Stimulated activated CD8-positive, alpha-beta memory T cell treated with anti-CD3 and anti-CD28 coated beads, Interleukin-15, amount 100 ng/mL, for 48 hours (primary cell): ENCODE measurements at places on chromosomes 7 and 10.

- DNase-seq: no peak
Observed at GRCh38 chr7:146654048-146654447, 537.4 kb downstream of the CNTNAP2 start.

GRCh38 chr10:86972613-86973380 lies 4.5 kb downstream of the ADIRF start:
- no peak for DNase-seq

- DNase-seq: no peak
Observed at GRCh38 chr10:46548498-46549090, 7.9 kb downstream of the GPRIN2 start.

DNA sequence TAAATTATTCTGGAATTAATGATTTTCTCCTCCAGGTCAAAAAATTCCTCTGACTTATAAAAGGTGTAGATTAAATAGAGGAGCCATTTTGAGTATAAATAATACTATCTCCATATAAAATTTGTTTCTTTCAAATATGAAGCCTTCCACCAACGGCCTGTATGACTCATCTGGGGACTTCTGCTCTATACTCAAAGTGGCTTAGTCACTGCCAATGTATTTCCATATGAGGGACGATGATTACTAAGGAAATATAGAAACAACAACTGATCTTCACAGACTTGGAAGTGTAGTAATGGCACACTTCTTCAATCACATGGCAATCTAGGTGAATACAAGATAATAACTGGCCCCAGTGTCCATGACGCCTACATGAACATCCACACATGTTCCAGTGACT lies 335.6 kb upstream of the HGF start:
- DNase-seq: no peak

GRCh38 chr7:78280276-78280675 lies 481.7 kb downstream of the PHTF2 start:
- DNase-seq: no peak

GRCh38 chr10:93894516-93895378 lies 969 bp downstream of the SLC35G1 start:
- no peak for DNase-seq

DNA sequence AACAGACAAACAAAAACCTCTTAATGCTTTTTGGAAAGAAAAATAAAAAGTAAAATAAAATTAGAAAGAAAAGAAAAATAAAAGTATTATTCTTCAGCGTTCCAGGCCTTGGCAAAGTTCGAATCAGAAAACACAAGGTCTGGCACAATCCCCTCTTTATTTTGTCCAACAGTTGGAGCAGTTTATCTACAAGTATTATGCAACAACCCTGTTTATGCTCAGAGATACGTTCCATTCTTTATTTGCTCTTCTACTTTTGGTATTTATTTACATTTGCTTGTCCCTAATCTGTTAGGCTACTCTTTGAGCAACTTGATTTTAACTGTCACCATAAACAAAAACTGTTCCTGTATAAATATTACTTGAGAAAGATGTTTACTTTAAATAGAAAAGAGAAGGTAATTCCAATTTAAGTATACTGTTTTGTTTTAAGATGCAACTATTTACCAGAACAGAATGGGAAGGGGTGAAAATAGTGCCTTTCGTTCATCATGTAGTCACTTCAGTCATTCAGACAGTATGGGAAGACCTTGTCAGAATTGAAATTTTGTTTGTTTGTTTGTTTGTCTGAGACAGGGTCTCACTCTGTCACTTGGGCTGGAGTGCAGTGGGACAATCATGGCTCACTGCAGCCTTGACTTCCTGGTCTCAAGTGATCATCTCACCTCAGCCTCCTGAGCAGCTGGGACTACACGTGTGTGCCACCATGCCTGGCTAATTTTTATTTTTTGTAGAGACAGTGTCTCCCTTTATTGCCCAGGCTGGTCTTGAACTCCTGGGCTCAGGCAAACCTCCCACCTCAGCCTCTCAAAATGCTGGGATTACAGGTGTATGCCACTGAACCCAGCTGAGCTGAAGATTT lies 5.7 kb downstream of the PDK4 start:
- no peak for DNase-seq

DNA sequence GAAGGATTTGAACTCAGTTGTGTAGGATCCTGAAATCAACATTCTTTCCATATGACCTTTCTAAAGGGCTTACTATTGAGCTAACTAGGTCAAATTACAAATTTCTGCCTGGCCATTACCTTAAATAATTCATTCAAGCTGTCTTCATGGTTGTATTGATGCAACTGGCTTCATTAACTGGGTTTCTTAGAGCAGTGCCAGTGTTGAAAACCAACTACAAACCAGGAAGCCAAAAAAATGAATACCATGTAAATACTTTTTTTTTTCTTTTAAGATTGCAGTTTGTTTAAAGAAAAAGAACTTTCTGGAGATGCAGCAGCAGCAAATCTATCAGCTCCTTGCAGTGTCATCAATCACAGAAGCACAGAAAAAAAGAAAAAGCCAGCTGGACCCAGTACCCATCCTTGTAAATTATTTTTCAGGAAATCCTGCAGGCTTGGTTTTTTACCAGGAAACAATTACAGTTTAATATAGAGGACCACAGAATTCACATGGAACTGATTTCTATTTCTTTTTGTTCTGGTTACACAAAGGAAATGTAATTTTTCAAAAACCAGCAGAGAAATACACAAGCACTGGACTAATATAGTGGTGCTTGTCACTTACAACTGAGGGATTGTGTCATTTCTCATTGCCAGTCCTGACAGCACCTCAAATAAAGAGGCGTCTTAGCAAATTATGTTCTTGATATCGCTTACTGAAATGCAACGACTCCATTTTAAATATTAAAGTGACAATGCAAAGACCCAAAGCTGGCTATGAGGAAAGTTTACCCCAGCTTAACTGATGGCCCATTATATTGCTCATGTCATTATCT lies 131.9 kb downstream of the TMEM26 start:
- DNase-seq: no peak

GRCh38 chr7:14793151-14793550 lies 109.4 kb downstream of the DGKB start:
- DNase-seq: no peak

GRCh38 chr7:47710201-47710935 lies 128.5 kb upstream of the TNS3 start:
- no peak for DNase-seq

DNA sequence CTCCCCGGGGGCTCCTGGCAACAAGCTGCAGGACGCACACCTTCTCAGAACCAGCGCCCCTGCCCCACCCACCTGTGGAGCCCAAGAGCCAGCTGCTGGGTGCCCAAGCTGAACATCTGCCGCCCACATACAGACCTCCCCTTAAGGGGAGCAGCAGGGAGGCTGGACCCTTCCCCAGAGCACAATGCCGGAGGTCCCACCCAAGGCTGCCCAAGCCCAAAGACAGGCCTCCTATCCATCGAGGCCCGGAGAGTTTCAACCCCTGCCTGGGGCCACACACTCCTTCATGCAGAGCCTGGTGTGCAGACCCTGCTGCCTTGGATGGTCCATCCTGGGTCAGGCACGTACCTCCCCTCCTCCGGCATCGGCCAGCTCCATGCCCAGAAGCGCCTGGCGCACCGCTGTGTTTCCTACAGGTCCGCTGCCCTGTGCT lies 48.7 kb downstream of the VIPR2 start:
- no peak for DNase-seq

- DNase-seq: no peak
Observed at GRCh38 chr7:68309806-68310205, 1288.5 kb upstream of the AUTS2 start.

DNA sequence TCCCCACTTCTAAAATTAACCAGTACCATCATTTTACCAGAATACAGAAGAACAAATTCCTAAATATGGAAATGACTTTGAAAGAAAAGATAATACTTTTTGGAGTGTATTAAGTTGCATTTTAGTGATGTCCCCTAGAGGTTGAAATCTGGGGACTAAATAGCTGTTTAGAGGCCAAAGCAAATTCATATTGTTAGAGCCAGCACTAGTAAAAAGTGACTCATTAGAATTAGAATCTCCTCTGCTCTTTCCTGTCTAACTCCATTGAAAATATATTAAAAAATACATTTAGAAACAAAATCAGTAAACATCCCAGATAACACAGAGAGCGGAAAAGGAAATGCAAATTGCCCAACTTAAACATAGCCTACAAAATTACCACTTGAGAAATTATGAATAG lies 1189.6 kb upstream of the C7orf33 start:
- DNase-seq: no peak

GRCh38 chr10:119425102-119425880 lies 117.2 kb downstream of the RGS10 start:
- no peak for DNase-seq

GRCh38 chr7:70426249-70426880 lies 705.6 kb upstream of the GALNT17 start:
- DNase-seq: no peak

DNA sequence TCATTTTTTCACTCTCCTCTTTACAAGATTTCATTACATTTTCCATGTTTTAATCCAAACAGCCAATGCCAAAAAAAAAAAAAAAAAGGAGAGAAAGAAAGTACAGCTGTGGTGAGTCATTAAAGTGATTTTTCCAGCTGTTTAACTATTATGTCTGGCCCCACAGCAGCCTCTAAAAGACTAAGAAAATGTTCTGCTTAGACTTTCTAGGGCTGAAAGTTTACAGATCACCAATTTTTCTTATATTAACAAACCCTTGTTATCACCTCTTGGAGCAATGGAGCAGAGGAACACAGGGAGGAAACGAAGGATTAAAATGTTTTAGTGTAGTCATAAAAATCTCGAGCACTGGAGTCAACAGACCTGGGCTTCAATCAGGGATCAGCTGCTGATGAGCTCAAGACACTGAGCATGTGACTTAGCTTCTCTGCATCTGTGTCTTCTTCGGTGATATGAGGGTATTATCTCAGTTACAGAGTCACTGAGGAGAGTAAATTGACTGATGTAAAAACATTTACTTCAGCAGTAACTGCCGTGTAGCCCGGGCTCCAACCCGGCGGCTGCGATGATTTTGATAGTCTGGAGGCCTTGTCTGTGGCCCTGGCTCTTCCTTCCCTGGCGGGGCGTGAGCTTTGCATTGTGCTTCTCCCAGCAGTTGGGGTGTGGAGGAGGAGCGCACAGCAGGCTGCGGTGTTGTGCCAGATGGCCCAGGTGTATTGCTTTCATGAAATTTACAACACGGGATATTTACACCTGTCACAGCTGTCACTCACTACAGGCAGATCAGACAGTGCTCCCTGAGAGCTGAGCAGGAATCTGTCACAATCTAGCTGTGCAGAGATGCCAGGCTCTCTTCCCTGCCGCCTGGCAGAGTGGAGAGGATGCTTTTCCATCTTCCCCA lies 298.3 kb upstream of the FZD8 start:
- DNase-seq: no peak

DNA sequence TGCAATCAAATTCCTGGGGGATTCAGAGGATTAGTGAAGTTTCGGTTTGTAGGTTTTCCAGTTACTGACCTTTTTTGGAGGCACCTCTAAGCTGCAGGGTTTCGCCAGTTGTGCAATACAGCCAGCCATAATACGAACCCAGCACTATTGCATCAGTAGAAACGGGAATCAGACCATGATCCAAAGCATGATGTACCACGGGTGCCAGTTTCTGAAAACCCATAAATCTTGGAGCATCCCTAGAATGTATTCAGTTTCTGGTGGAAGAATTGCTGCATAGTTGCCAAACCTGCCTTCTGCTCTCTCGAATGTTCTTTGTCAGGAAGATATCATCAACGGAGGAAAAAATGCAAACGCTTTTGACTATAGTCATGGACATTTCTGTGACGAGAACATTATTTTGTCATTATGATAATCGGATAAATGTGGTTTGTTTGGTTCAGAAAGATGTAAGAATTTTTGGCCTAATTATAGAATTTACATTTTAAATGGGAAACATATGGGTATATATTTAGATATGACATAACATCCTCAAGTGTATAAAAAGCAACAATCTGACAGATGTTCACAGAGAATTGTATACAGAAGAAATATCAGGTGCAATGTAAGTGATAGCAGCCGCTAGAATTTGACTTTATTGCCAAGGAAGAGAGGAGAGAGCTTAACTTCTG lies 186.2 kb upstream of the PRKCQ start:
- DNase-seq: no peak

- DNase-seq: no peak
Observed at GRCh38 chr7:122674502-122674901, 24.4 kb downstream of the RNF133 start.

DNA sequence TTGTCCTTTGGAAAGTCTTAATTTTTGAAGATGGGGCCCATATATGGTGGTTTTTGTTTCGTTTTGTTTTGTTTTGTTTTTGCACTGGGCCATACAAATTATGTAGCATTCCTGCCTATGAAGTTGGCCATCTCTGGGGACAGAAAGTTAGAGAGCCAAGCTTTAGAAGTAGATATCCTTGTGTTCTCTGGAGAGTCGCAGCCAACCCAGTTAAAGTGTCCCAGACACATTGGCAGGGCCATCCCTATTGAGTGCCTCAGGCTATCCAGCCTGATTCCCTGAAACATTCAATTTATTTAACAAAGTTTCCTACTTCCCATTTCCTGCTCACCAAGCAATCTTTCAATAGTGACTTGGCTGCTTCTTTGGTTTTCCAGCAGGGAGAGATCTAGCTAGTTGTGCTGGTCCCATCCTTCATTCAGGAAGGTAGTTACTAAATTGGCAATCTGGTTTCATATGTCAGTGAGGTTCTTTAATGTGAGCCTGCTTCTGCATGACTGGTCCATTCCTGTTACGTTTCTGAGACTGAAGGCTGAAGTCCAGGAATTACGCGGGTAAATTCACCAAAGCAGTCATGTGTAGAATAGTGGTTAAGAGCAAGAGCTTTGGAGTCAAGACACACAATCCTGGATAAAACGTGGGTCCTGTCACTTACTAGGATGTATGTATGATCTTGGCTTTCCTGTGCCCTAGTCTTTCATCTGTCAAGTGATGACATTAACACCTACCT lies 49.3 kb upstream of the HBP1 start:
- no peak for DNase-seq

DNA sequence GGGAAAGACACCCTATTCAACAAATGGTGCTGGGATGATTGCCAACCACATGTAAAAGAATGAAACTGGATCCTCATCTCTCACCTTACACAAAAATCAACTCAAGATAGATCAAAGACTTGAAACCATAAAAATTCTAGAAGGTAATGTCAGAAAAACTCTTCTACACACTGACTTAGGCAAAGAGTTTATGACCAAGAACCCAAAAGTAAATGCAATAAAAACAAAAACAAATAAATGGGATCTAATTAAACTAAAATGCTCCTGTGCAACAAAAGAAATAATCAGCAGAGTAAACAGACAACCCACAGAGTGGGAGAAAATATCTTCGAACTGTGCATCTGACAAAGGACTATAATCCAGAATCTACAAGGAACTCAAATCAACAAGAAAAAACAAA lies 504.2 kb upstream of the MBL2 start:
- DNase-seq: no peak

- no peak for DNase-seq
Observed at GRCh38 chr10:35392482-35393228, 56.3 kb downstream of the CCNY start.

GRCh38 chr10:32149252-32149955 lies 93.2 kb upstream of the KIF5B start:
- DNase-seq: no peak

DNA sequence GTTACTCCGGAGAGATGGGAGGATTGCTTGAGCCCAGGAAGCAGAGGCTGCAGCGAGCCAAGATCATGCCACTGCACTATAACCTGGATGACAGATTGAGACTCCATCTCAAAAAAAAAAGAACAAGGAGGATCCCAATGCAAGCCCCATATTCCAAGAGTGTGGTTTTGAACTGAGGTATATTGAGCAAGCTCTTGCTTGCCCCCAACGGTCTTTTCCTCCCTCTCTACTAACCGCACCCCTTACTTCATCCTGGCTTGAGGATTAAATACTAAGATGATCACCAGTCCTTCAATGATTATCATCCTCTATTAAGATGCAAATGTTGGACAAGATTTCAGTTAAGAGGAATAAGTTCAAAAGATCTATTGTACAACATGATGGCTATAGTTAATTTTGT lies 12.5 kb upstream of the SRGN start:
- no peak for DNase-seq
